ENCODE measurements at places on chromosomes 7 and 10.

DNA sequence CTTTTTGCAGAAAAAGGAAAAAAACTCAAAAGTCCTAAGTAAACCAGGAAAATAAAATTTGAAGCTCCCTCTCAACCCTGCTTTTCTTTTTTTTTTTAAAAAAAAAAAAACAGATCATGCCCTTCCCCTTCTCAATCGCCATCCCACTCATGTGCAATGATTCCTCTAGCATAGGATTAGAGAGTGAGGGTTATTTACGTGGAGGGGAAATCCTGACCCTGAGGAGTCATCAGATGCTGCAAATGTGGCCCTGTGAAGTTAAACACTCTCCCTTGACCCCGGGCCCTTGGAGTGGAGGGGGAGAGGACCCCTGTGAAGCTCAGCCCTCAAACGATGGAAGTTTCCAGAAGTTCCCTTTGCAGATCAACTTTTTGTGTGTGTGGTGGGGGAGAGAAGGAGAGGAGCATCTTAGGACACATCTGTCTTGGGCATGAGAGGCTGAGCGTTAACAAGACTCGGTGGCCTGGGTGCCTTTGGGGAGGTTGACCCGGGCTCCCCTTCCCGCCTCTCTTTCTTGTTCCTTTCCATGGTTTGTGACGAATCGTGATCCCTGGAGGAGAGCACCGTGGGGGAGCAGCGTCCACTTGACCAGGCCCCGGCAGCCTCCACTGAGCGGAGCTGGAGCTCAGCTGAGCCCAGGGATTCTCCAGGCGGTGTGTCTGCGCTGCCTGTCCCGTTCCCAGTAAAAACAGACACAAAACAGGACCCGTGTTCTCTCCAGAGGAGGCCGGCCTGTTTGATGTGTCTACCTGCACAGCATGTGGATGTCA lies 1.5 kb upstream of the SHH start:
- no peak for DNase-seq

DNA sequence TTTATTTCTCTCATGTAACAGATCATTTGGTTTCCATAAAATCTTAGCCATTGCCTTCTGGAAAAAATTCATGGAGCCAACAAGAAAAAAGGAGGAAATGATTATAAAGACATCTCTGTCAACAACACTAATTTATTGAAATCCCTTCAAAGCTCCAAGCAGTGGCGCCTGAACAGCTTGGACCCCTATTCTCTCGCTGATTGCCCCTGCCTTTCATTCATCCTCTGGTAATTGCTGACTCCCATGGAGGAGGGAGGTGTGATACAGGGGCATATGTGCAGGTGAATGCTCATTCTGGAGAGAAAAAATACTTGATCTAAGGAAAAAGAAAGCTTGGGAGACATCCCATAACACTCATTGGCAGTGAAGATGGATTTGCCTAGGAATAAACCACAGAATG lies 345.5 kb downstream of the FGFR2 start:
- DNase-seq, result no peak

GRCh38 chr10:13712837-13713581 lies 126.2 kb downstream of the PRPF18 start:
- DNase-seq, result peak; percentile 84

DNA sequence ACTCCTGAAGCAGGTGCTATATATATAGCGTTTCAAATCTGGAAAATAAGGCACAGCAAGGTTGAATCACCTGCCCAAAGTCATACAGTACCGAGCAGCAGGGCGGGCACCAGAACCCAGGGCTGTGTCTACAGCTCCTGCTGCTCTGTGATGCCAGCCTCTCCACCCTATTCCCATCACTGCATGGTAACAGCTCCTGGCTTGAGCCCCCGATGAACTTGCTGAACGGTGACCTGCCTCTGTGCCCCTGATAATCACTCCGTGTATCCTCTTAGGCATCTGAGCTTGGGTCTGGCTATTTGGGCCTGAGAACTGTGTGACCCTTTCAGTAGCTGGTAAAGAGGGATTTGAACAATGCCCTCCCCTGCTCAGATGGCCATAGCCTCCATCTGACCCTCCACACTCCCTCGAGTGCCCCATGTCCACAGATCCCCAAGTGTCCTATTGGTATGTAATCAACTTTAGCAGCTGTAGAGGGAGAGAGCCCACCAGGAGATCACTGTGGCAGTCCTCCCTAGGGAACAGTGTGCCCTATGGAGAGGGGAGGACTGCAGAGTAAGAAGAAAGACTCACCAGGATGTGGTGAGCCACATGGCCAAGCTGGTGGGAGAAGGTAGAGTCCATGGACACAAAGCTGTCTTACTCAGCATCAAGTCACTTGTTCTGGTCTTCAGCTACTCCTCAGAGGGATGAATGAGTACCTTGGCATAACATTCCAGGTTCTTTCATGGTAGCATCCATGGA lies 1.1 kb upstream of the ARHGAP22 start:
- no peak for DNase-seq

GRCh38 chr10:71272056-71272771 lies 46.8 kb upstream of the SLC29A3 start:
- no peak for DNase-seq

DNA sequence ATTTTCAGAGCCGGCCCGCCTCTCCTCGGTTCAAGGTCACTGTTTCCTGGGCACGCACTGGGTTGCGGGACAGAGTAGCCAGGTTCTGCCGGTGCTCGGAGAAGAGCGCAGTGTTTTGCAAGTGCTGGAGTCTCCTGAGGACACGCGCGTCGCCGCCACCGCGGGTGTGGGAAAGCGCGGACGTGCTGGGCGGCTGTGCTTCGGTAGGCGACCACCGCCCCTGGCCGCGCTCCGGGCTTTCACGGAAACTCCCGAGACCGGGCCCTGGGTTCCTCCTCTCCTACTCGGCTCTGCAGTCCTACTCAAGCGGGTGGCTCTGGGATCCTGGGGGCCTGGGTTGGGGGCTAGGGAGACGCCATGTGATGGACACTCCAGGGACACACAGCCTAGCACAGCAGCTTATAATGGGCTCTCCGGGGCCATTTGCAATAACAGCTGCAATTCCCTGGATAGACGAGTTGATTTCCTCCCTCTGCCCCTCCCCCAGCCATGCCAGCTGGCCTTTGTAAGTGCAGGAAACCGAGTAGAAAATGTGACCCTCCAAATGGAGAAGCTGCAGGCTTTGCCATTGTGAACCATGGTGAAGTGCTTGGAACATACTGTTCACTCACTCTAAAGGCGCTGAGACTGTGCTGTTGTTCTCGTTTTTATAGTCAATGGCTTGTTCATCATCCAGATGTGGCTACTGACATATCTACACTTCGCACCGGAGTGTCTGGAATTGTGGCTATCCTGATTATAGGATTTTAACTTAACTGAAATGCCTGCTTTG lies 2.1 kb downstream of the FRAT1 start:
- peak; percentile 53 for DNase-seq

- no peak for DNase-seq
Observed at GRCh38 chr10:70504521-70505358, 26.2 kb downstream of the PALD1 start.

GRCh38 chr10:54667136-54667535 lies 133.9 kb downstream of the PCDH15 start:
- no peak for DNase-seq

- no peak for DNase-seq
Observed at GRCh38 chr7:82467020-82467419, 23.4 kb upstream of the CACNA2D1 start.

DNA sequence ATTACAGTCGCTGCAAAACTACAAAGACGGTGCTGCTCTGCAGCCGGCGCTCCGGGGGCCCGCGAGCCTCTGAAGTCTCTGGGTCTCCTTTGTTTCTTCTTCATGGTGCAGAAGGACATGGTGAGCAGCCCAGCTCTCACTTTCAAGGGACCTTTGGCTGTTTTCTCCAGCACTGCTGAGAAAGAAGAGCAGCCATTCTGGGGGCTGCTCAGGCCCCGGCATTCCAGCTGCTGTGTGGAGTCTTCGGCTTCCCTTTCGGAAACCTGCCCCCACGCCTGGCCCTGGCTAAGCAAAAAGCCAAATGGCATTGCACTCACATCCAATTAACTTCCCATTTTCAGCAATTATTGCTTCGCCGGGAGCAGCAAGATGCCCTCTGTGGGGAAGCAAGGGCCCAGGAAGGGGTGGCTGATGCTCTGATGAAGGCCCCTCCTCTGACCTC lies 555.7 kb downstream of the PTPRN2 start:
- DNase-seq, result no peak

- peak; percentile 45 for DNase-seq
Observed at GRCh38 chr7:116122972-116123595, 87.3 kb upstream of the TES start.

DNA sequence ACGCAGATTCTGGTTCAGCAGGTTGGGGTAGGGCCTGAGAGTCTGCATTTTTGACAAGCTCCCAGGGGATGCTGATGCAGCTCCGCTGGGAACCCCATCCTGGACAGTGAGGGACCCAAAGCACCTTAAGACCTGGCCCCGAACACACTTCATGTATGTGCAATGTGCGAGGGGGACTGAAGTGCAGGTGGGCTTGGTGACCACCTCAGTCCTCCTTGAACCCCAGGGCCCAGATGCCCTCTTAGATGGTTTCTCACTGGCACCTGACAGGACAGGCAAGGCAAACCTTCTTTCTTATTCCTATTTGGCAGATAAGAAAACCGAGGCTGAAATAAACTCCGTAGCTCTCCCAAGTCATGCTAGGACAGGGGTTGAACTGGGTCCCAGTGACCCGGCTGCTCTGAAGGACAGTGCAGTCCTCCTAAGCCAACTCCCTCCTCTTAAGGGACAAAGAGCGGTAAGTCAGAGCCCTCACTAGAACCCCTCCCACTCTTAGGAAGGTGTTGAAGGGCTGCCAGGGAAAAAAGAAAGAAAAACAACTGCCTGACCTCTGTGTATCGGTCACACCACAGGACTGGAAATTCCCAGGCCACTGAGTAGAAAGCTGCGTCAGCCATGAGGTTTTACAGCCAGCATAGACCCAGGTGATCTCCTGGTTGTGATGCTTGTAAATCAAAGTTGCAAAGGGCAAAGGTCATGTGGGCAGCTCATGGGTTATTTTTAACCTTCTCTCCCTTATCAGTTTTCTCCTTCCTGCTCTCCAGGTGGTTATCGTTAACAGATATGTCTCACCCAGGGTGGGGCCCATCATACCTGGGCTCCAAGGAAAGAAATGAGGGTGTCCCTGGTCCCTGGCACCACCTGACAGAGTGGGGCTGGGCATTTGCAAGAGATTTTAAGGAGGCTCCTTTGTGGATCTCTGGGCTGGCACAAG lies 90.9 kb upstream of the SMNDC1 start:
- DNase-seq, result peak; percentile 59

Measured in mesendoderm (in vitro differentiated cells).